ENCODE measurements at places on chromosomes 7 and 10. TPM values are rescaled to one million over a fixed set of nuclear protein-coding genes. Genes with fewer than 3 reads are reported as not detected.
A peak's percentile ranks its signal among the peaks of the same experiment; 100 is the strongest.

- no peak for DNase-seq
These were observed 36.7 kb downstream of the GNA12 start for GRCh38 chr7:2807460-2807844.

Gene SLC13A4
- total RNA-seq, result not detected

Gene TRPV6
- total RNA-seq, result not detected

GRCh38 chr10:100978901-100979195 lies 8.4 kb downstream of the MRPL43 start:
- no peak for DNase-seq

GRCh38 chr7:99393355-99394187 lies 14.8 kb downstream of the PDAP1 start:
- peak; percentile 78 for DNase-seq

GRCh38 chr7:68977385-68978055 lies 620.8 kb upstream of the AUTS2 start:
- no peak for DNase-seq

- no peak for DNase-seq
These were observed 10.3 kb downstream of the WAPL start for GRCh38 chr10:86511027-86511865.

Gene NEUROG3
- not detected for total RNA-seq

Gene SNCG
- 23.5 TPM for total RNA-seq

GRCh38 chr10:96711048-96711728 lies 9.1 kb downstream of the PIK3AP1 start:
- no peak for DNase-seq

DNA sequence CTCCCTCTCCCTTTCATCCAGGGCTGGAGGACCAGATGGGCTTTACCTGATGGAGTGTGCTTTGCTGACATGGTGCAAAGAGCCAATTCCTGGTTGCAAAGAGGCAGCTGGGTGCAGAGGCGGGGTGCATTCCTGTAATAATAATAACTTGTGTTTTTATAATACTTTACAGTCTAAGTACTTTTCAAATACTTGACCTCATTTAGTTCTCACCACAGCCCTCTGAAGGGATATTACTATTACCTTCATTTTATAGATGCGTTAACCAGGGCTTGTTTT lies 70.4 kb downstream of the TCF7L2 start:
- no peak for DNase-seq

Gene NKX2-3
- total RNA-seq, result not detected

DNA sequence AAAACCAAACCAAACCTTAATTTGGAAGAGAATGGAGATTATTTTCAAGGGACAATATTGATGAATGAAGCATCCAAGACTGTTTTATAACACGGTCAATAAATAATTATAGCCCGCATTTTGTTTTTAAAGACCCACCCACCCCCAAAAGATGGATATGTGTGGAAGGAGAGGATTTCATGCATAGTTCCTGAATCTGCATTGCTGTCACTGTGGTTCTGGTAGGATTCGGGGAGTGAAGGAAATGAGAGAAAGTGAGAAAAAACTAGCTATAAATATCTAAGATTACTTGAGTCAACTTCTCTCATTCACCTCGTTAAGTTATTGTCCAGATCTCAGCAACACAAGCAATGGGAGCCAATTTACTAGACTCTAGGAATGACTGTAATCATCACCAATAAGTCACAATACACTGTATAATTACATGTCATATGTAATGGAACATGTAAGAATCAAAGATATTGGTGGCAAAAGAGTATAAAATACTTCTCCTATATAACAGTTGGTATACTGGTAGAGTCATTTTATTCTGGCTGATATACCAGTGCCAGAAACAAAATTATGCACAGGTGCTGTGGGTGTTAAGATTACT lies 30.2 kb downstream of the NAMPT start:
- no peak for DNase-seq

Gene IKZF1
- total RNA-seq, result 2.4 TPM

DNA sequence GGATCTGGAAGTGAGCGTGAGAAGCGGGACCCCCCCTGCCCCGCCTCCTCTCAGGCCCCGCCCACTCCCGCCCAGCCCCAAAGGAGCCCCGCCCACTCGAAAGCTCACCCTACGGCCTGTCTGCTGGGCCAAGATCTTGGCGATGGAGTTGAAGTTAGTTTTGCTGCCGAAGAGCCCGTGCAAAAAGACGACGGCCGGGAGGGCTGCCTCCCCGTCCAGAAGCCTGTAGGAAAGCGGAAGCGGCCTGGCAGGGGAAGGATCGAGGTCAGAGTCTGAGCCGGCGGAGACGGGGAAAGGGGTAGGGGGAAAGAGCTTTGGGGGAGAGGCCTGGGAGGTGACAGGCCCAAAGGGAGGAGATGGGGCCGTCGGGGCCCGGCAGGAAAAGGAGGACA lies 386 bp downstream of the ABHD11 start:
- DNase-seq, result peak; percentile 62

GRCh38 chr7:80858141-80858903 lies 60.5 kb downstream of the SEMA3C start:
- no peak for DNase-seq

- no peak for DNase-seq
These were observed 18.6 kb downstream of the CACNB2 start for GRCh38 chr10:18158773-18159265.

Gene IL6
- 1.0 TPM for total RNA-seq

GRCh38 chr10:44818041-44818649 lies 93.0 kb upstream of the TMEM72 start:
- no peak for DNase-seq

Gene TAS2R4
- 0.32 TPM for total RNA-seq

Gene ARHGAP19
- 5.9 TPM for total RNA-seq

Gene IDI2
- total RNA-seq, result 0.16 TPM

- DNase-seq, result no peak
These were observed 60.4 kb downstream of the ARMH3 start for GRCh38 chr10:101995451-101996063.

Gene FAM25C
- total RNA-seq, result not detected

Gene AP5Z1
- total RNA-seq, result 12.7 TPM

Gene PKD2L1
- not detected for total RNA-seq

DNA sequence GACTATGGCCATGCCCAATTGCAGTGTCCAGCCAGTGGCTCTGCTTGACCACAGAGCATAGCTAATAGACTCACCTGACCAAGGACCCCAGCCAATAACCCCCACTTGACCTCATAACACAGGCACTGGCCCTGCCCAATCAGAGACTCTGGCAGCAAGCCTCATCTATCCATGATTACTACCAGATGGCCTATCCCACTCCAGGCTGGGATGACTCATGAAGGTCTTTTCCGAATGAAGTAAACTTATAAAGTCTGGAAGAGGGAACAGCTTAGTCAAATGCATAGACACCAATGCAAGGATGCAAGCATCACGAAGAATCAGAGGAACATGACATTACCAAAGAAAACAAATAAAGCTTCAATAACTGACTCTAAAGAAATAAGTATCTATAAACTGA lies 141.4 kb downstream of the TMEM168 start:
- no peak for DNase-seq

Gene AKR1C4
- total RNA-seq, result not detected

GRCh38 chr7:69739190-69739589 lies 140.9 kb downstream of the AUTS2 start:
- DNase-seq, result no peak

GRCh38 chr10:125631806-125632205 lies 51.2 kb downstream of the TEX36 start:
- DNase-seq, result no peak

GRCh38 chr10:11213137-11213536 lies 195.5 kb downstream of the CELF2 start:
- no peak for DNase-seq

- peak; percentile 41 for DNase-seq
These were observed 411 bp downstream of the AUTS2 start for GRCh38 chr7:69598487-69599285.

GRCh38 chr10:71270301-71271220 lies 48.5 kb upstream of the SLC29A3 start:
- peak; percentile 59 for DNase-seq

Gene HOXA13
- total RNA-seq, result not detected

DNA sequence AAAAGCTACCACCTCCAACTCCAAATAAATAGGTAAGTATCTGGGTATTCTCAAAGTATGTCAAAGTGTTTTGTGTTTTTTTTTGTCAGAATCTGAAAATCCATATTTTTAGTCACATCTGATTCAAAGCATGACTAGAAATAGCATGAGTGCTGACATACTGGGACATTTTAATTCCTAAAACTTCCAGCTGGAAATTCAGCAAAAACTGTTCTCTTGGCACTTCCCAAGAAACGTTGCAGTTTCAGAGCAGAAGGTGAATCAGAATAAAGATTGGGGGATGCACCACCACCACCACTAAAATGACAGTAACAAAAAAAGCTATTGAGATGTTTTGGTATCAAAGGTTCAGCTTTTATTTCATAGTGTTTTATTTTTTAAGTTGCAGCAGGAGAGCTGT lies 724.6 kb upstream of the CELF2 start:
- no peak for DNase-seq

GRCh38 chr10:70729763-70730357 lies 55.3 kb downstream of the TBATA start:
- DNase-seq, result no peak

Gene GIMAP7
- total RNA-seq, result 22.2 TPM

DNA sequence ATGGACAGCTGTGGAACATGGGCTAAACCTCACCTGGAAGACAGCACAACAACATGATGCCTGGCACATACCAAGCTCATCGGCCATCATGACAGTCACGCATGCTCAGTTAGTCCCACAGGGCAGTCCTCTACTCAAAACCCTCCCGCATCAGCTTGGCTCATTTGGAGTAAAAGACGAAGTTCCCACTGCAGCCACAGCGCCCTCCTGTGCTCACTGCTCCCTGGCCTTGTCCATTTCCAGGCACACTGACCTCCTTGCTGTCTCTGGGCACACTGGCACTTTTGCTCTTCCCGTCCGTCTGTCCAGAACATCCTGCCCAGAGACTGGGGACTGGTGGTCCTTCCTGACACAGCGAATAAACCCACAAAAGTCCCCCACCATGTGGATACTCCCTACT lies 66.2 kb downstream of the LARP4B start:
- no peak for DNase-seq

Gene SSC4D
- total RNA-seq, result 0.97 TPM

GRCh38 chr10:15068802-15069201 lies 19.8 kb downstream of the ACBD7 start:
- DNase-seq, result no peak

Gene LRRC4
- total RNA-seq, result 1.9 TPM

Gene FKBP6
- total RNA-seq, result not detected

Gene C10orf67
- total RNA-seq, result 0.54 TPM

Gene CCL24
- total RNA-seq, result not detected

DNA sequence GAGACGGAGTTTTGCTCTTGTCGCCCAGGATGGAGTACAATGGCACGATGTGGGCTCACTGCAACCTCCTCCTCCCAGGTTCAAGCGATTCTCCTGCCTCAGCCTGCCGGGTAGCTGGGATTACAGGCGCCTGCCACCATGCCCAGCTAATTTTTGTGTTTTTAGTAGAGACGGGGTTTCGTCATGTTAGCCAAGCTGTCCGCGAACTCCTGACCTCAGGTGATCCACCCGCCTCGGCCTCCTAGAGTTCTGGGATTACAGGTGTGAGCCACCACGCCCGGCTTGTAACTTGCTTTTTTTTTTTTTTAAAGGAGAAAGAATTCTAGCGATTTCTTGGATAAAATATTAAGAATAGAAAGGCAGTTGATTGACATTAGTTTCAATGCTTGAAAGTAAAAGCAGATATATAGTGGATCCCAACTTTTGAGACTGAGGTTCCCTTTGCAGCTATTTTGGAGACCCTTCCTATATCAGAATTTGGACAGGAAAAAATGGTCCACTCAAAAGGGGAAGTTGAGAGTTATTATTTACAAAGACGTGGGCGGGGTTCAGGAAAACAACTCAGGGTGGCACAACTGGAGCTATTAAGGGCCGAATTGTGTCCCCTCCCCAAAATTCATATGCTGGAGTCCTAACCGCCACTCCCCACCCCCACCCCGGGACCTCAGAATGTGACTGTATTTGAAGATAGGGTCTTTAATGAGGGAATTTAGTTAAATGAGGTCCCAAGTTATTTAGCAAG lies 1.3 kb upstream of the ERCC6 start:
- no peak for DNase-seq

GRCh38 chr10:43801626-43802025 lies 152.9 kb upstream of the ZNF32 start:
- no peak for DNase-seq

GRCh38 chr7:157500171-157500960 lies 163.6 kb downstream of the DNAJB6 start:
- peak; percentile 31 for DNase-seq

Gene PAXIP1
- total RNA-seq, result 5.5 TPM

Gene FAM20C
- 23.4 TPM for total RNA-seq

Gene HOGA1
- total RNA-seq, result 18.7 TPM

DNA sequence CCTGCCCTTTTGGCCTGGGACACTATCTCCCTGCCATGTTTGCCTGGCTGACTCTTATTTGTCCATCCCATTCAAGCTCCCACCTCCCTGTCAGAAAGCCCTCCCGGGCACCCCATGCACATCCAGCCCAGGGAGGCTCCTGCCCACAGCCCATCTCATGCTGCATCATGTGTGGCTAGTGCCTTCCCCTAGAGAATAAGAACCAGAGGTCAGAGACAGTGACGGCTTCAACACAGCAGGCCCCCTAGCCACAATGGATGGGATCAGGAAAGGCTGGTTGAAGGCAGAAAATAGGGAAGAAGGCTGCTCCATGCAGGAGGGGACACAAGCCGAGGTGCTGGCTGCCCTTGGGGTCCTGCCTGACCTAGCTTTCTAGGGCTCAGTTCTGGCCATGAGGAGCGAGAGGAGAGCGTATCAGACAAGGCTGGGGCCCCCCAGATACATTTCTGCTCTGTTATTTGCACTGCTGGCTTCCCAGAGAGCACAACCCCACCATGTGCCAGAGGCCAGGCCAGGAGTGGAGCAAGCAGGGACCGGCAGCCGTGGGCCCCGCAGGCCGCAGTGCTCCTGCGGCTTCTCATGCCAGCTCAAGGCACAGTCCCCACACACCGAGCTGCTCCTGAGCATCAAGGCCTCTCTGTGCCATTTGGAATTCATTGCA lies 161.1 kb upstream of the ZMIZ1 start:
- no peak for DNase-seq

Gene CABCOCO1
- total RNA-seq, result not detected

DNA sequence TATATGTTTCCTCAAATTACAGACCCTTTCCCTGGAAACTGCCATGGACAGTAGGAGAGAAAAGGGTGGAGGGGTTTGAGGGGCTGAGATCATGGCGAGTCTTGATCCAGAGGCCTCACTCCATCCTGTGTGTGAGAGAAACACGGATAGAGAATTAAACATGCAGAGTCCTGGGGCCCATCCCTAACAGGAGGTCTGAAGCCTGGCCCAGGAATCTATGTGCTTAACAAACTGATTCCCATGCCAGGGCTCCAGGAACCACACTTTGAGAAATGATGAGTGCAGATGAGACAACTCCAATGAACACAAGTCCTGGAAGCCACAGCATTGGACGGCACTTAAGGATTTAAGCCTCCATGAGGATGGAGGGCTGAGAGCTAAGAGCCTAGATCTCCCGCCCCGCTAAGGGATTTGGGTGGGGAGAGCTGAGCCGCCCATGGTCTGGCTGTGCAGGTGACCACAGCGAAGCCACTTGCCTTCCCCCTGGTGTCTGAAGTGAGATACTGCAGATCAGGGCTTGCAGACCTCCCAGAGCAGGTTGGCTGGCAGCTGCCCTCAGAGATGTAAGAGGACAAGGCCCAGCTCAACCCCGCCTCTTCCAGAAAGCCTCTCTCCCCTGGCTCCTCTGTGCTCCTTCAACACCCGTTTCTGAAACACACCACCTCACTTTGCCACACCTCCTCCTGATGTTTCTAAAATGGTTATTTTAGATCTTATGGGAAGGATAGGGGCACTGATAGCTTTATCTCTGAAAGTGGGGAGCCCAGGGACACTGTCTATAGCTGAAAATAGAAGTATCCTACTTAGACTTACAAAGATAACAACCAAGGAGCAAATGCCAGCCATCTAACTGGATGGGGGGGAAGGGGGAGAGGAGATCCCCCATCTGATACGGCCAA lies 24.8 kb upstream of the EIF5AL1 start:
- peak; percentile 69 for DNase-seq

Data from Right ventricle myocardium superior (tissue), 1 donor.